Activated naive CD4-positive, alpha-beta T cell treated with anti-CD3 and anti-CD28 coated beads, Interleukin-2, amount 10 ng/mL, durations not matched to agents 7 days and 5 days (primary cell): ENCODE measurements at places on chromosomes 11 and 22.

GRCh38 chr11:35145271-35145670 is 6.3 kb downstream of the CD44 start:
- H3K36me3 ChIP-seq = peaks cover 85% of the 10 kb centered on the region
- peak overlapping the region; percentile 78 for H3K27ac ChIP-seq
- H3K4me1 ChIP-seq = peaks cover 87% of the 10 kb centered on the region
- no peak for DNase-seq

GRCh38 chr11:12285811-12286222 is 91.6 kb upstream of the PARVA start:
- no peak for DNase-seq
- H3K4me3 ChIP-seq = no peak overlapping the region

DNA sequence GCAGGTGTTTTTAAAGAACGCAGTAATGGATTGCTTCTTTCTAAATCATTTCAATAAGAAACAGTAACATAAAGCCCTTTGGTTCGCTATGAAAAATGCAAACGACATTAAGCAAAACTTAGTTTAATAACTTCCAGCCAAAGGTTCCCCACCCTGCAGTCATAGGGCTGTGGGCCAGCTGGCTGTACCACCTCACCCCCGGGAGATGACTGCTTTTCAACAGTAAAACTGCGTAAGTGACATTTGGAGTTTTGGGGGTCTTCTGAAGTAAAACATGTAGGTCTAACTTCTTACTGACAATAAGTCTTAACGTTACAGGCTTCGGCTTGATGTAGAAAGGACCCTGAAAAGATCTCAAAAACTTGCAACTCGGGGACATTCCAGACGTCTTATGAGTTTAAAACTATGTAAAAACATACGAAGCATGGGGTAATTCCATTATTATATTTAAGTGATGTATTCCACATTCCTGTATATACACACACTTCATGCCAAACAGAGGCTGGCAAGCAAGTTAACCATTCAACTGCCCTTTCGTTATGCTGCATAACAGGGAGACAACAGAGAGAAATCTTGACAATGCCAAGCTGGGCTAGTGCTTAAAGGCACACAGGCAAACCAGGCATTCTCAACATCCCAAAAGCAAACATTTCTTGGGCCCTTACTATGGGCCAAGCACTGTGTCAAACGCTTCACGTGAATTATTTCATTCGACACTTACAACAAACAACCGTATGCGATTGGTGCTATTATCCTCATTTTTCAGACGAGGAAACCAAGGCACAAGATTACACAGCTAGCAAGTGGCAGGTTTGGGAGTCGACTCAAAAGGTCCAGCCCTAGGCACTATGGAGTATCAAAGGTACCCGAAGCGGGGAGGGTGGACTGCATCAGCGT is 1.2 kb downstream of the MRTFA start:
- H3K4me3 ChIP-seq = peak overlapping the region; percentile 93
- peaks cover 47% of the 10 kb centered on the region for H3K4me1 ChIP-seq
- DNase-seq = no peak
- no peaks in the 10 kb centered on the region for H3K36me3 ChIP-seq

- no peak for DNase-seq
- H3K36me3 ChIP-seq = no peaks in the 10 kb centered on the region
- H3K27ac ChIP-seq = no peak overlapping the region
- no peaks in the 10 kb centered on the region for H3K4me1 ChIP-seq
- no peak overlapping the region for H3K4me3 ChIP-seq
Observed at GRCh38 chr11:109405671-109406070, 16.3 kb upstream of the C11orf87 start.

- no peak for DNase-seq
- no peaks in the 10 kb centered on the region for H3K27me3 ChIP-seq
- no peak overlapping the region for H3K4me3 ChIP-seq
- H3K4me1 ChIP-seq = peaks cover 20% of the 10 kb centered on the region
- H3K27ac ChIP-seq = no peak overlapping the region
Observed at GRCh38 chr11:96162816-96163499, 180.0 kb downstream of the MAML2 start.

GRCh38 chr11:99987821-99988470 is 699.1 kb upstream of the ARHGAP42 start:
- no peak overlapping the region for H3K27ac ChIP-seq
- H3K27me3 ChIP-seq = no peaks in the 10 kb centered on the region
- no peaks in the 10 kb centered on the region for H3K4me1 ChIP-seq

GRCh38 chr11:110479108-110480101 is 49.7 kb downstream of the FDX1 start:
- DNase-seq = no peak
- H3K36me3 ChIP-seq = no peaks in the 10 kb centered on the region
- H3K4me1 ChIP-seq = no peaks in the 10 kb centered on the region
- H3K4me3 ChIP-seq = no peak overlapping the region
- H3K27me3 ChIP-seq = peaks cover 11% of the 10 kb centered on the region

DNA sequence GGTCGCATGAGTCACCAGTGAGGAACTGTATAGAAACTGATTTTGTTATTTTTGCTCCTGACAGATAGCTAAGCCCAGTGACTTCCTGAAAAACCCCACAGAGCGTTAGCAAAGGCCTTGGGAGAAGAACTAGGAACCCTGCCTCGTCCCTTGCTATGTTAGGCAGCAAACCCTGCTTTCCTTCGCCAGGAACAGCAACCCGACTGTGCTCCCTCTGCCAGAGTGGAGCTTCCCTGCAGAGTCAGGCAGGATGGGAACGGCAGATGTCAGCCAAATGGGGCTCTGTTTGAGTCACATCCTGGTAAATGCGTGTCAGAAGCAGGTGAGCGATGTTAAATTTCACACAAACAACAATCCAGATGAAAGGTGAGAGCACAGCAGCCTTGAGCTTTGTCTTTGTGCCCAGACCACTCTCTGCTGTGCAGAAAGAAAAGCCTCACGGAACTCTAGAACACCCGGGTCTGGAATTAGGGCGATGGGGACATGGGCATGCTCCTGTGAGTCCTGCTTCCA is 186.6 kb downstream of the ADAMTS15 start:
- no peaks in the 10 kb centered on the region for H3K36me3 ChIP-seq
- H3K27ac ChIP-seq = no peak overlapping the region
- no peak for DNase-seq
- H3K4me1 ChIP-seq = peaks cover 14% of the 10 kb centered on the region

- H3K4me1 ChIP-seq = peaks cover 91% of the 10 kb centered on the region
- peak overlapping the region; percentile 97 for H3K27ac ChIP-seq
- no peak overlapping the region for H3K4me3 ChIP-seq
- DNase-seq = peak; percentile 20
- H3K27me3 ChIP-seq = no peaks in the 10 kb centered on the region
Observed at GRCh38 chr11:64765851-64766665, 6.3 kb upstream of the PYGM start.

- H3K4me1 ChIP-seq = no peaks in the 10 kb centered on the region
- no peak overlapping the region for H3K4me3 ChIP-seq
Observed at GRCh38 chr11:131242476-131243000, 127.9 kb upstream of the NTM start.

- no peak for DNase-seq
- no peaks in the 10 kb centered on the region for H3K36me3 ChIP-seq
- H3K4me1 ChIP-seq = no peaks in the 10 kb centered on the region
Observed at GRCh38 chr11:21343204-21343603, 673.8 kb downstream of the NELL1 start.

GRCh38 chr22:49004484-49005399 is 822.9 kb downstream of the BRD1 start:
- H3K27me3 ChIP-seq = no peaks in the 10 kb centered on the region
- H3K27ac ChIP-seq = no peak overlapping the region
- no peaks in the 10 kb centered on the region for H3K36me3 ChIP-seq
- H3K4me3 ChIP-seq = no peak overlapping the region
- H3K4me1 ChIP-seq = no peaks in the 10 kb centered on the region

DNA sequence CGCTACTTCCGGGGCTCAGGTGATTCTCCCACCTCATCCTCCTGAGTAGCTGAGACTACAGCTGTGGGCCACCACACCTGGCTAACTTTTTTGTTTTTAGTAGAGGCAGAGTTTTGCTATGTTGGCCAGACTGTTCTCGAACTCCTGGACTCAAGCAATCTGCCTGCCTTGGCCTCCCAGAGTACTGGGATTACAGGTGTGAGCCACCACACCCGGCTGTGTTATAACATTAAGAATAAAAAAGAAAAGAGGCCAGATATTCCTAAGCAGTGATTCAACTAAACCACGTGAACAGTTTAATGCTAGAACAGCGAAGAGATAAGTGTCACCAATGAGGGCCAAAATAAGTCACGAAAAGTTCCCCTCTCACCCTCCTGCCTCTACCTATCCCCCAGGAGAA is 3.7 kb downstream of the PRDM10 start:
- peaks cover 33% of the 10 kb centered on the region for H3K4me1 ChIP-seq
- no peak overlapping the region for H3K27ac ChIP-seq
- no peak overlapping the region for H3K4me3 ChIP-seq
- H3K27me3 ChIP-seq = peaks cover 4% of the 10 kb centered on the region
- H3K36me3 ChIP-seq = peaks cover 16% of the 10 kb centered on the region

GRCh38 chr22:37912171-37912570 is 6.1 kb downstream of the MICALL1 start:
- peaks cover 42% of the 10 kb centered on the region for H3K4me1 ChIP-seq
- peak; percentile 42 for DNase-seq
- no peak overlapping the region for H3K4me3 ChIP-seq

DNA sequence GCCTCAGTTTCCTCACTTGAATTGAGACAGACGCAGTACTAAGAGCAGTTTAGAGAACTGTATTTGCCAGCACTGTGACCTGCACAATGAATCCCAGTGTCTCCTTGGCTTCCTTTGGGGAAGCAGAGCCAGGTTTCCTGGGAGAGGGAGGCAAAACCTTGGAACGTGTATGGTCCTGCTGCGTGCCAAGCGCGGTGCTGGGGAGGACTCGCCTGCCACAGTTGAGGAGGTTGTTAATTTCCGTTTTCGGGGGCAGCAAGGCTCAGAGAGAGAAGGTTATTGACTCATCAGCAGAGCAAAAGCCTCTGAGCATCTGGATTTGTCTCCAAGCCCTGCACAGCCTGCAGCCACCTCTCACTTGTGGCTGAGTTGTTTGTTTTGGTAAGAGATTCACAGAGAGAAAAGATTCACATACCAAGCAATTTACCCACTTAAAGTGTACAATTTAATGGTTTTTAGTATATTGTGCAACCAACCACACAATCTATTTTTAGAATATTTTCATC is 10.8 kb downstream of the SYT12 start:
- no peak for DNase-seq
- H3K36me3 ChIP-seq = no peaks in the 10 kb centered on the region
- peaks cover 75% of the 10 kb centered on the region for H3K27me3 ChIP-seq
- H3K4me3 ChIP-seq = no peak overlapping the region

DNA sequence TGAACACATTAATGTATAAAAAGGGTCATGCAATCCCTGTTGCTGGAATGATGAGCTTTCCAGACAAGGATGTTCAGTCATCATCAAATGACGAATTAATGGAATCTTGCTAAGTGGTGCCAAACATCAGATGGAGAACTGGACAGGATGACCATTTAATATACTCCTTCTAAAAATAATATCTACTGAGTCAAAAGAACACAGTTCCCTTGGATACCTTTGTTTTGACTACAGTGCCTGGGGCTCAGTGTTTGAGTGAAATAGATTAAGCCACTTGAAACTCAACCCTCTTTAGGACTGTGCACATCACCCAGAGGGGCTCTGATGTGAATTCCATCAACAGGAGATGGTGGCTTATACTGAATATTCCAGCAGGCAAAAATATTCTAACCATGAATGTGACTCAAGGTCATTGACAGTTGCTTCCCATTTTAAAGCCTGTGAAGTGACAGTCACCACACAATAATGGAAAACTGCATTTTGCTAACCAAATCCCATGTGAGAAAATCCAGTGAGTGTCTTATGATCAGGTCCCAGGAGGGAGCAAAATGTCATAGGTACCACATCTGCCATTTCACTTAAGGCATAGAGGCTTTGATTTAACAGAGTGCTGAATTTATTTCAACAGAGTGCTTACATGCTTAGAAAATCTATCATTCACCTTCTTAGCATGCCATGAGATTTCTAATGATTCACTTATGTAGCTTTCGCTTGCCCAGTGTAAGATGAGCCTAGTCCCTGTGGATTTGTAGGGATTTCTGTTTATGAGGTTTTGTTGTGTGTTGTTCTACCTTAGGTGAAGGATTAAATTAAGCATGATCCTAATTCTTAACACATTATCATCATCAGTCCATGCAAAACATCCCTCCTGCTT is 41.3 kb upstream of the SLN start:
- DNase-seq = no peak
- H3K4me3 ChIP-seq = no peak overlapping the region
- no peaks in the 10 kb centered on the region for H3K27me3 ChIP-seq
- no peak overlapping the region for H3K27ac ChIP-seq
- no peaks in the 10 kb centered on the region for H3K36me3 ChIP-seq

DNA sequence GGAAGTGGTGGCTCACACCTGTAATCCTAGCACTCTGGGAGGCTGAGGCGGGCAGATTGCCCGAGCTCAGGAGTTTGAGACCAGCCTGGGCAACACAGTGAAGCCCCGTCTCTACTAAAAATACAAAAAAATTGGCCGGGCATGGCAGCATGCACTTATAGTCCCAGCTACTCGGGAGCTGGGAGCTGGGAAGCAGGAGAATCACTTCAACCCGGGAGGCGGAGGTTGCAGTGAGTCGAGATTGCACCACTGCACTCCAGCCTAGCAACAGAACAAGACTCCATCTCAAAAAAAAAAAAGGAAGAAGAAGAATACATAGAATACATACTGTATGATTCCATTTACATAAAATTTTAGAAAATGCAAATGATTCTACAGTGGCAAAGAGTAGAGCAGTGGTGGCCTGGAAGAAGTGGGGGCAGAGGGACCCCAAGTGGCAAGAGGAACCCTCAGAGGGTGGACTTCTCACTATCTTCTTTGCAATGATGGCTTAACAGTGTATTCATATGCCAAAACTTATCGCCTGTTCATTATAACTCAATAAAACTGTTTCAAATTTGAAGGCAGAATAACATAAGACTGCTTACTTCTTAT is 22.0 kb downstream of the PACSIN2 start:
- no peak overlapping the region for H3K4me3 ChIP-seq
- H3K27ac ChIP-seq = no peak overlapping the region
- H3K27me3 ChIP-seq = no peaks in the 10 kb centered on the region
- no peak for DNase-seq

DNA sequence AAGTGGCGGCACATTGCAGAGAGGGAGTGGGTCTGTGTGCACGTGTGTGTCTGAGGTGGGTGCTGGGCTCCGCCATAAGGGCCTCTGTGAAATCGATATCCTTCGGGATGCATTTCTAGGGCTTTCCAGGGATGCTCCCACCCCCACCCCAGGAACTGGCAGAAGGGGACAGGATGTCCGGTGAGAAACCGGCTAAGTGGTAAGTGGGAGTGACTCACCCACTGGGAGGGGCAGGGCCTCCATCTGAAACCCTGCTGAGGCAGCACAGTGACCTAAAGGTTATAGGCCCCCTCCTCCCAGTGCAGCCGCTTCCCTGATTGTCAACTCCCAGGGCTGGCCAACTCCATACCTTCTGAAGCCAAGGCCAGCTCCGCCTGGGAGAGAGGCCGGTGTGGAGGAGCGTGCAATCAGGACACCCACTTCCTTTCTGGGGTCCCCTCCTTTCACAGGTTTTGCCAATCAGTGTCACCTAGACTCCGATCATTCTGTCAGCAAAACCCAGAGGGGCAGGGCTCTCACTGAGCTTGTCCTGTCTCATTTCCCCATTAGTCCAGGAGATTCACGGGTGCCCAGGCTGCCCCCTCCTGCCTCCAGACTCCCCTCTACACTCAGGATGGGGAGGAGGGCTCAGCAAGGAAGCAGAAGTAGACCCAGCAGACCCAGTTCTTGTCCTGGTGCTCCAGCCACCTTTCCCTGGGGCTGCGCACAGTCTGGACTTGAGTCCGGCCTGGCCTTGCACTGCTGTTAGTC is 44.5 kb downstream of the NECTIN1 start:
- H3K27ac ChIP-seq = no peak overlapping the region
- H3K27me3 ChIP-seq = peaks cover 30% of the 10 kb centered on the region
- H3K4me1 ChIP-seq = peaks cover 10% of the 10 kb centered on the region
- no peak for DNase-seq
- no peak overlapping the region for H3K4me3 ChIP-seq
